Left kidney (tissue), 8 donors: ENCODE measurements at places on chromosomes 2 and 18. TPM values are rescaled to one million over a fixed set of nuclear protein-coding genes. Genes with fewer than 3 reads are reported as not detected.

DNA sequence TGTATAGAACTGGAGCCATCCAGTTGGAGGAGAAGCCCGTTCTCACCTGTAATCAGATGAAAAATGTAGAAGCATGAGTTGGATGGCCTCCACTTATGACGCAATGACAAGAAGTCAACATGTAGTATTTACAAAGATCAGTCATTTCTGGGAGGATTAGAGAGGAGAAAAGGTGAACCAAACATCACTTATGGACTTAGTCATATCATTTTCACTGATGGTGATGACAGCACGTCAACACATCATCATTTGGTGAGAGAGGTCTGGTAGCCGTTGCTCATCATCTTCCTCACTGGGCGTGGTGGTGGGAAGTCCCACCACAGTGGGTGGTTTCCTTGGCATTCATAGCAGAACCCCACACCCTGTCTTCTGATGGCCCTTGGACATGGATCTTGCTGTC is 264.2 kb upstream of the EPAS1 start:
- DNase-seq = no peak

- no peak for DNase-seq
These were observed 100.5 kb downstream of the CABYR start for GRCh38 chr18:24239341-24239740.

GRCh38 chr2:70553334-70553583 is 367 bp downstream of the TGFA start:
- no peak for DNase-seq

GRCh38 chr2:1683297-1683696 is 61.0 kb downstream of the PXDN start:
- DNase-seq = no peak

GRCh38 chr18:37574113-37574512 is 8.5 kb upstream of the CELF4 start:
- no peak for DNase-seq

GRCh38 chr2:200929334-200930249 is 33.9 kb downstream of the ORC2 start:
- no peak for DNase-seq

DNA sequence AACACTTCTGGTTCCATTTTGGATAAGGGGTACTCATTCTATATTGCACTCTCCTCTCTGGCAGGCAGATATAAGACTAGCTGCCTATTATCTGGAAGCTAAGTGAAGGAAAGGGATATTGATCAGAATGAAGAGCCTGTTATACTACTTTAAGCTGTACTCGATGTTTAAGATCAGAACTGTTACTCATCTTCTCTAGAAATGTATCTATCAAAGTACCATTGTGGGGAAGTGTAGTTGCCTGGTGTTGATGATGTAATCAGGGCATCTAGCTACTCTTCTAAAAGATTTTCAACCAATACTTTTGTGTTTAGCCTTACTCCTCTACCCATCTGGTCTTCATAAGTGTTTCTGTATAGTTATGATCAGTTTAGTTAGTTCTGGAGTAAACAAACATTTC is 5.8 kb downstream of the CAMKMT start:
- DNase-seq = no peak

DNA sequence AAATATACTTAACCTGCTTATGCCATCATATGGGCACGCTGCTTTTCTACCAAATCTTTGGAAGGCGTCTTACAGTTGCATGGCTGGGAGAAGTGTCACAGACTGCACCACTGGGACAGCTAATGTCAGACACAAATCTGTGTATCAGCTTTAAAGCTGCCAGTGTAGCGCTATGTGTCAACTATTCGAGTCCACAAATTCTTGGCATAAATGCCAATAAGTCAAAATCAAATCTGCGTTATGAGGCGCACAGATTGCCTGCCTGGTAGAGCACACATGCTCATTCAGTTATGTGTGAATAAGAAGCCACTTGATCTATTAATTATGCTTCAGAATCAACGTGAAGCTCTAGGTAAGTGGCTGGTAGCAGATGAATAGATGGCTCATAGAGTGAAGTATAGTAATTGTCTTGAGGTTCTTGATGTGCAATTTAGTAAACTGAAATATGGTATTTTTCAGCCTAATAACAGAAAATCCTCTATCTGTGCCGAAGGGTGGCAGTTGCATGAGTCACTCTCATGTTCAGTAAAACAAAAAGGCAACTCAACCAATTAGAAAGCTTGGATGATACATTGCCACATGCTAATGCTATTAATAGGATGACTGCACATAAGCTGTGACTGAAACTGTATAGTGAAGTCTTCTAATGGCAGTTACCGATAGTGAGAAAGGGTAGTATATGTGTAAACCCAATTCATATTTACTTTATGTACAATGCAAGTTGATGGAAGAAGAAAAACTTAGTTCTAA is 52.0 kb downstream of the DCC start:
- no peak for DNase-seq

DNA sequence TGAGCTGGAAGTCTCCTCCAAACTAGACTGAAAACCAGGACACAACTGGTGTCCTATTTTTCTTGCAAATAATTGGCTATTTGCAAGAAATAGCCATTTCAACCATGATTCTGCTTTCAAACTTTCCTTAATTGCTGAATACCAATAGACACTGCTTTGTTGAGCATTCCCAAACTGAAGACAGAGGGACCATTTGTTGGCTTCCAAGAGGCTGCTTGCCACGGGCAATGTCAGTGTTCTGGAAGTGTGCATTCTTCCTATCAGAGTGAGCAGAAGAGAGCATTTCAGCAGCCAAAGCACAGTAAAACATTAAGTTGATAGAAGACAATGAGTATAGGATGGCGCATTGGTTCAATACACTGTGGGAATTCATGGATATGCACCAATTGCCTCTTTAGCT is 360.5 kb upstream of the RGPD4 start:
- DNase-seq = no peak

DNA sequence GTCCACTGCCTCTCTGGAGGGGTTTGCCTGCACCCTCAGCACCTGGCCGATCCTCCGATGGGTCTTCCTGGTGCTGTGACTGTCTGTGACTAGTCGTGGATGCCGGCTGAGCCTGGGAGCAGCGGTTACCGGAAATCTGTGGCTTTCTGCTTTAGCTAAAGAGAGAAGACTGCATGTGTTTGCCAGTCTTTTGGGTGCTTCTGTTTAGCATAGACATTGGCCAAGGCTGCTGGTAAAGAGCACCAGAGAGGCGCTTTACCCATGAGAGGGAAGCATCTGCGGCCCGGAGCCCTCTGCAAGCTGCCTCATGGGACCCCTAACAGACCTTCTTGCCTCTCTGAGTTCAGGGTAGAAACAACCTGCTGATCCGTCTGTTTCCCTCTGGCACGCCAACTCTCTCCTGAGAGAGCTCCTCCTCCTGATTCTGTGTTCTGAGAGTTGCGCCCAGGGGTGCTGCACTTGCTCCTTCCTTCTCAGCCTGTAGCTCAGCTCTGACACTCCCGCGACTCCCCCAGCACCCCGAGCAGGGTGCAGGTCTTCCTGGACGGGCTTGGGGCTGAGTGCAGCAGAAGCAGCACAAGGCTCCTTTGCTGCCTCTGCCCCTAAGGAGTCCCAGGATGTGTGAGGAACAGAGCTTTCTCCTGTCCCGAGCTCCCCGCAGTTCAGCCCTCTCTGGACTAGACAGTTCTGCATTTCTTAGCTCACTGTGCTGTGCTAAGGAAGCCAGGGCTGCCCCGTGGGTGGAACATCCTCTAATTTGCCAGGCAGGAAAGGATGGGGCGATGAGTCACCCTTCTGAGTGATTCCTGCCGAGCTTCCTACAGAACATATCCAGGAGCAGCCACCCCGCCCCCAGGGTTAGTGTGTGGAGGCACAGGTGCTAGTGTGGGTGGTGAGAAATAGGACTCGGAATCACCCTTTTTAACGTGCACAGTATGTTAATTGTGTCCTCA is 203.2 kb downstream of the SH3RF3 start:
- no peak for DNase-seq

DNA sequence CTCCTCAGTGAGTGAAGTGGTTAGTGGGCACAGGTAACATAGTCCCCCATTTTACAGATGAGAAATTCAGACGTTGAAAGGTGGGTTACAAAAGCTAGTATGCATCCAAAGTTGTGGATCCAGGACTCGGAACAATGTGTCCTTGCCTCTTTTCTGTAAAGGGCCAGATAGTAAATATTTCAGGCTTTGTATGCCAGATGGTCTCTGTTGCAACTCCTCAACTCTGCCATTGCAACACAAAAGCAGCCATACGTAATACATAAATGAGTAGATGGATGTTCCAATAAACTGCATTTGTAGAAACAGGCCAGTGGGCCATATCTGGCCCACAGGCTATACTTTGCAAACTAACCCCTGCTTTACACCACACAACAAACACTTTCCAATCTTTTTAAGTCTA is 166.6 kb upstream of the PKDCC start:
- DNase-seq = no peak

- no peak for DNase-seq
These were observed 151.5 kb downstream of the INHBB start for GRCh38 chr2:120497261-120497977.

GRCh38 chr2:234435836-234436481 is 60.9 kb downstream of the ARL4C start:
- no peak for DNase-seq

DNA sequence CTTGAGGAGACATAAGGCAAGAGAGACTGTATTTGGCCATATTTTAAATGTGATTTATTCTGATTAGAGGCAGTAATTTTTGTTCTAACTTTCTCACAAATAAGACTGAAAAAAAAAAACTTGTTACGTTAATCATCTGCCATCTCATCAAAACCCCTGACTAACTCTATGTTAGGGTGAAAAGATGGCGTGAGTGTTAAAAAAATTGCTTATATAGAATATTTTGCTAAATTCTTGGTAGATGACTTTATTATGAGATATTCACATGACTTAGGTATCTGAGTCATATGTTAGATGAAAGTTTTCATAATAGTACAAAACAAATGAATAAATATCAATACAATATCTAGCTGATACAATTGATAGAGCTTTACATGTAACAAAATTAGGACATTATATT is 1508.7 kb upstream of the TMEFF2 start:
- no peak for DNase-seq

DNA sequence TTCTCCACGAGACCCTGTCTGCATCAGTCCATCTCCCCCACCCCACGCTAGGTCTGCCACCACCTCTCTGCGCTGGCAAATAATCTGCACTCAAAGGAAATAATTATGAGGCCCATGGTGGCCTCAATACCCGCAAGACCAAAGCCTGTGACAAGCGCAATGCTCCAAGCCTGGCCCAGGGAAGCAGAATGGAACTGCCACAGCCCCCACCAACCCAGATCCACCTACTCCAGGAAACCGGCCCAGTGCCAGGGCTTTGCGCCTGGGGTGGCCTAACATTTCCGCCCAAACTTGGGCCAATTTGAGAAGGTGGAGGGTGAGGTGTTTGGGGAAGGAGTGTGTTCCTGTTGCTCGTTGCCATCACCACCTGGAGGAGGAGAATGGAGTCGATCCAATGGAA is 26.0 kb upstream of the ATOH8 start:
- DNase-seq = no peak

DNA sequence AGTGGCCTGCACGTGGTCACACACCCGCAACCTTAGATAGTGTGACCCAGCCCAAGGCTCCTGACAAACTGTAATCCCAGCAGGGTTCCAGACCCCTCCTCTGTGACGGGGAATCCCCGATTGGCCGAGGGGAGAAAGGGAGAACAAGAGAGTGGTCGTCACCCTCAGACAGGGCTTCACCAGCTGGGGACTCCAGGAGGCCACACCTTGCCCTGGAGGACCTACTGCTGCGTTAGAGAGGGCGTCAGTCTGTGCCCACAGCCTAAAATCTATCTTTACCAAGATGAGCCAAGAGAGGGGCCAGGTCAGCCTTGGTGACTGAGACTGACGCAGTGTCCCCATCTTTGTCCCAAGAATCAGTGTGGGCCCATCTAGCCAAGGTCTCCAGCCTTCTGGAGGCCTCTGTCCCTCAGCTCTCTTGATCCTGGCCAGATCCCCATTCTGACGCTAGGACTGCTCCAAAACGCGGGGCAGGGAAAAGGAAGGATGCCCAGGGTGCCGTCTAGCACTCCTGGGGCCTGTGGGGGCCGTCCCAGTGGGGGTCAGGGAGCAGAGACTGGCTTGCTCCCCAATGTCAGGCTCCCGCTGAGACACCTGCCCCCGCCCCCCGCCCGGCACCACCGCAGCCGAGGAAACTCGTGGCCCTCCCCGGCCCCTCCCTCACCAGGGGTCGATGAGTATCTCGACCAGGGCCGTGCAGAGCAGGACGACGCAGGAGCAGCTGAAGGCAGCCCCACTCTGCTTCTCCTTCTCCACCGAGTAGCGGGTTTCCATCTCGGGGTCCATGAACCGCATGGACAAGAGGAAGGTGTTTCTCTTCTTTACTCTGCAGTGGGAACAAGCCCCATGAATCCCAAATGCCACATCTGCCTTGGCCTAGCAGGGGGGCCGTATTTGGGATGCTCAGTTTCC is 40.9 kb downstream of the CENPO start:
- no peak for DNase-seq

DNA sequence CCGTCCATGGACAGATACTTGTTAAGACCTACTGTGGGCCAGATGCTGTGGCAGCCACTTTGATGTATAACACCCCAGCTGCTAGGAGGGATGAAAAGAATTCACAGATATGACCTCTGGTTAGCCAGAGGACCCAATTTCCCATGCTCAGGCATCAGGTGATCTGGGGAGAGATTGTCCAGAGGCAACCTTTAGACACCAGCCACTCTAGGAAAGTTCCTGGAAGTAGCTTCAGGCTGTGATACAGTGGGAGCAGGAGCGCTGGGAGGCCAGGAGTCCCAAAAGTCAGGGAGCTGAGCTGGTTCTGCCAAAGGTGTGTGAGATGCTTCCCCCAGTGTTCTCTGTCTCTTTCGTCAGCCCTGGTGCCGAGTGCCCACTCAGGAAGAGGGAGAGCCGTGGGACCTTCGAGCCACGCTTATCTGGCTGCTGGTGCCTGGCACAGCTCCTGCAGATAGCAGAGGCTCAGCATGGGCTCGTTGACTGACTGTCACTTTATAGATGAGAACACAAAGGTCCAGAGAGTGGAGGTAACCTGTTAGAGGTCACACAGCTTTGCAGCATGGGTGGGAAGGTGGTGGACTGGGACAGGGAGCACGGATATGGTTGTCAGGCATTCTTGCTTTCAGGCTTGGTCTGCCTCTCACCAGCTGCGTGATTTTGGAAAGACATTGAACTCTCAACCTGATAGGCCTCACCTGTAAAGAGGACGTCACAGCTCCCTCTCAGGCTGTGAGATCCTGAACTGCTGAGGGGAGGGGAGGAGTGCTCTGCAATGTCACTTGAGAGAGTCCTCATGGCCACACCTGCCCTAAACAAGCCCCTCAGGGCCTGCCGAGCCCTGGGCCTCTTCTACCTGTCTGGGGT is 7.8 kb upstream of the RALB start:
- no peak for DNase-seq

DNA sequence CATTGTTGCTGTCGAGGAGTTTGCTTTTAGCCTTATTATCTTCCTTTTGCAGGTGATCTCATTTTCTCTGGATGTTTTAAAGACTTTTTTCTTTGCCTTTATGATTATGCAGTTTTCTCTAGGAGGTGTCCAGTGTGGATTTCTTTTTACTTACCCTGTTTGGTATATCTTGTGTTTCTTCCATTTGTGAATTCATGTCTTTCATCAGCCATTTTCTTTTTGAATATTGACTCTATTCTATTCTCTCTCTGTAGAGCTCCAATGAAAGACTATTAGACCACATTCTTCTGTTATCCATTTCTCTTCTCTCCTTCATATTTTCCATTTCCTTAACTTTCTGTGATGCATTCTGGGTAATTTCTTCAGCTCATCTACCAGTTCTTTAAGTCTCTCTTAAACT is 34.4 kb downstream of the CDK15 start:
- no peak for DNase-seq

Gene EMX1
- 37.9 TPM for polyA plus RNA-seq

Gene PCARE
- 0.43 TPM for polyA plus RNA-seq

Gene HOXD4
- polyA plus RNA-seq = 60.4 TPM

Gene LIMS4
- 2.1 TPM for polyA plus RNA-seq

Gene LONRF2
- 4.7 TPM for polyA plus RNA-seq

Gene SUCLG1
- 189 TPM for polyA plus RNA-seq

Gene AQP4
- 0.80 TPM for polyA plus RNA-seq

Gene AGXT
- polyA plus RNA-seq = 0.12 TPM
